ENCODE measurements at places on chromosomes 6 and 20.

DNA sequence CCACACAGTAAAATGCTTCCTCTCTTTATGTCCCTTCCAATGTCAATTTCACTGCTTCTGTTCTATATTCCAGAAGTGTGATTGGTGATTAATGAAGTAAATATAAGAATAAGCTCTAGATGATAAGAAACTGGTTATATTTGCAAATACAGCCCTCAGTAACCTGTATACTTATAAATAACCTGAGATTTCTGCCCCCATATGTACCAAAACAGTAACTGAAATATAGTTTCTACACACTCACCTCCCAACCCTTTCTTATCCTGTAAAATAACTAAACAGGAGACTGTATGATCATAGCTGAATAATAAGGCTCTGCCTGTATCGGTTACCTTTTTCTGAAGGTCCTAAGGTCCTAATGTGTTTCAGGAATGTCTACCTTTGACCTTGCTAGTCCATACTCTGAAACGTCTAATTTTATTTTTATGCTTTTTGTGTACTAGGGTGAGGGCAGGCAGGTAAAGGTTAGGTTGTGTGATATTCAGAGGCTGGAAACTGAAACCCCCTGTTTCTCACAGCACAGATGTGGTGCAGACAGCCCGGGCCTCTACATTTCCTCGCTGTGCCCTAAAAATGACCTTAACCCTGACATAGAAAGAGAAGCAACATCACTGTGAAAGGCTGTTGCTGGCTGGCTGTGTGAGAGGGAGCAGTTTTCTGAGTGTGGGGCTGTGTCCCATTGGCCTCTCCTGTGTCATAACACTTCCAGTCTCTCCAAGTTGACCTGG lies 378.8 kb downstream of the CENPW start:
- no peak for DNase-seq

GRCh38 chr6:129032602-129033001 lies 149.7 kb downstream of the LAMA2 start:
- DNase-seq: no peak

- no peak for DNase-seq
Observed at GRCh38 chr6:106730718-106731117, 101.3 kb downstream of the QRSL1 start.

DNA sequence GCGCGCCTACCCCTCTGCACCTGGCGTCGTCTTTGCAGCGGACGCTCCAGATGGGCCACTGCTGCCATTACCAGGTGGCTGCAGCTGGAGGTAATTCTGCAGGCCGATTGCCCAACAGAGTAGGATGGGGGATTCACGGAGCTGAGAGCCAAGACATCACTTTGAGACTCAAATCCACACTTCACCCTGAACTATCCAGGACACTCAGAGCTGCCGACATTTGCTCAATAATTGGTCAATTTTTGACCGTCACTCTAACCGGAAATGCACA lies 694.9 kb upstream of the FLRT3 start:
- no peak for DNase-seq
